Activated CD4-positive, alpha-beta T cell treated with anti-CD3 and anti-CD28 coated beads, Interleukin-2, amount 50 U/mL, for 16 hours (primary cell): ENCODE measurements at places on chromosomes 2 and 18.

GRCh38 chr2:11995456-11995855 lies 249.0 kb downstream of the LPIN1 start:
- no peak for DNase-seq

DNA sequence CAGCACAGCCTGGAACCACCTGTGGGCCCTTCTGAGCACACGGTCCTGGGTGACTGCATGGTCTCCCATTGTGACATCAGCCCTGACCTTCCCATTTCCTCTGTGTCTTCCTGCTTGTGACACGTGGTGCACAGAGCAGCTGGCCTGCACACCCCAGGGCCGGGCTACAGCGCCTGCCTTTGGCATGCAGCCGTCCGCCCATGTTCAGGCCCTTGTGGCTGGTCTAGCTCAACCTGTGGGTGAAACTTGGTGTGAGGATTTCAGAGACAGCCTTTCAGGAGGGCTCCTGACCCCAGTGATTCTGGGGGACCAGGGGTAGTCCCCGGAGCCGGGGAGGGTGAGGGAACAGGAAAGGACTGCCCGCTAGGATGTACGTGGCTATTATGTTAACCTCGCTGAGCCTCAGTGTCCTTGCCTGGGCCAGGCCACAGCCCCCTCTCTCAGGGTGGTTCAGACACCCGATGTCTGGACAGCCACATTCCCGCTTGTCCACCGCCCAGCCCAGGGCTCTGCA lies 284.8 kb upstream of the HS6ST1 start:
- no peak for DNase-seq

DNA sequence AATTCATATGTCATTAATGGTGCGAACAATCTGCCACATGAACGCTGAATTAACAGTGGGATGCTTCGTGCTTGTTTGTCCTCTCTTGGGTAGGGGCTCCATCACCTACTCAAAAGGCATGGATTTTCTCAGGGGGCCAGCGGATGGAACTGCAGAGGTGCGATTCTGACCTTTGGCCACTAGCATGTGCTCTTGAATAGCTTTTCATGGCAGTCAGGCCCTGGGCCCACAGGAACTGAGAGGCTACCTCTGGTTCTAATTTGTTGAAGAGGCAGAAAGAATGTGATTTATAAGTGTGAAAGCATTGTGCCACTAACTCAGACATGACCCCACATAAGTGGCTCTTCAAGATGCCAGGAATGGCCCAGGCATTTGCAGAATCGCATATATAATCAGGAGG lies 283.2 kb downstream of the INSIG2 start:
- peak; percentile 5 for DNase-seq

DNA sequence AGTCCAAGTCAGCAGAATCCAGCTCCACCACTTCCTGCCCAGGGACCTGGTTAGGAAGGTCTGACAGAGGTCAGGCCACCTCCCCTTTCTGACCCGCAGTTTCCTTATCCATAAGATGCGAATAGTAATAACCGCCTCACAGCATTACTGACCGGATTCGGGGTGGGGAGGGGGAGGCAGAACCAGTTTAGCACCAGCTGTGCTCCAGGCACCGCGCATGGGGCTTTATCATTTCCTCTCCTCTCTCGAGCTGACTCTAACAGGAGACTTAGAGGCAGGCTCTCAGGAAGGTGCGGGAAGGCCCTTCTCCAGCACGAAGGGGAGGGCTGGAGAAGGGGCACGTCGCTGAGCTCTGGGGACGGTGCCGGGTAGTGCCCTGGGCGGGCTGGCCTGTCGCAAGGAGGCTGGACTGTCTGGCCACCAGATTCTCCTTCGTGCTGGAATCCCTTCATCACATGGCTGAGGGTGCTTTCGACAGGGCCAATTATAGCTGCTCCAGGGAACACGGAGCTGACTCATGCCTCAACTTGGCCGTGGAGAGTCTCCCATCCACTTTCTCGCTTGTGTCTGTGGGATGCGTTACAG lies 5.7 kb downstream of the EHD3 start:
- no peak for DNase-seq

GRCh38 chr18:13441736-13442135 lies 223.2 kb downstream of the LDLRAD4 start:
- DNase-seq, result no peak

- no peak for DNase-seq
Observed at GRCh38 chr18:23825978-23826405, 136.7 kb downstream of the LAMA3 start.

GRCh38 chr2:145572238-145572637 lies 1052.3 kb upstream of the ZEB2 start:
- DNase-seq, result no peak

GRCh38 chr18:57863706-57864105 lies 60.6 kb upstream of the ATP8B1 start:
- DNase-seq, result no peak

GRCh38 chr2:233325256-233325655 lies 17.6 kb downstream of the SAG start:
- DNase-seq, result no peak

- DNase-seq, result no peak
Observed at GRCh38 chr2:162579169-162579568, 235.2 kb downstream of the GCA start.

- DNase-seq, result no peak
Observed at GRCh38 chr2:176380341-176380740, 111.1 kb downstream of the MTX2 start.

GRCh38 chr2:188134241-188134640 lies 157.4 kb upstream of the GULP1 start:
- DNase-seq, result no peak

- no peak for DNase-seq
Observed at GRCh38 chr2:239149501-239149900, 251.3 kb downstream of the HDAC4 start.

DNA sequence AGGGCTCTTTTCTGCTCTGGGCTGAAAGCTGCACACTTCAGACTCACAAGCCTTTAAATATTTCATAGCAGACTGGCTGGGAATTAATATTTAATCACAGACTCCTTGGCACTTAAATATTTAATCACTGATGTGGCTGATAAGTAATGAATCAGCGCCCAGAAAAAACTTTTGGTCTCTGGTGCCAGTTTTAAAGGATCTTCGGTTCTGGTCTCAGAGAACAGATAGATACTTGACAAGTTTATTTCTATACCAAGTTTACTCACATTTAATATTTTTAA lies 201.2 kb downstream of the MYCN start:
- DNase-seq, result no peak

- DNase-seq, result no peak
Observed at GRCh38 chr2:160076241-160076640, 13.8 kb upstream of the PLA2R1 start.

DNA sequence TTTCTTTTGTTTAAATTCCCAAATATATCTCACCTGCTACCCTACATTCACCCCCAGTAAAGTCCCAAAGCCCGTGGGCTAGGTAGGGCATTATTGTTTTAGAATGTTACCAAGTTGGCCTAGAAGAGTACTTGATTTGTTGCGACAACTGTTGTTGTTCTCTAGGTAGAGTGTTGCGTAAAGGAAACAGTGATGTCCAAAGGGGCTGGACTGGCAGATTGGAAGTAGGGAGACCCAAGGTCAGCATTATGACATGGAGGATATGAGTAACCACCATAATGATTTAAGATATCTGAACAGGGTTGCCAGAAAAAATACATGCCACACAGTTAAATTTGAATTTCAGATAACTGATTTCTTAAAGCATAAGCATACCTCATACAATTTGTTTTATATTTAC lies 39.2 kb downstream of the SCN1A start:
- DNase-seq, result no peak

- DNase-seq, result no peak
Observed at GRCh38 chr2:55901941-55902340, 21.6 kb downstream of the EFEMP1 start.

DNA sequence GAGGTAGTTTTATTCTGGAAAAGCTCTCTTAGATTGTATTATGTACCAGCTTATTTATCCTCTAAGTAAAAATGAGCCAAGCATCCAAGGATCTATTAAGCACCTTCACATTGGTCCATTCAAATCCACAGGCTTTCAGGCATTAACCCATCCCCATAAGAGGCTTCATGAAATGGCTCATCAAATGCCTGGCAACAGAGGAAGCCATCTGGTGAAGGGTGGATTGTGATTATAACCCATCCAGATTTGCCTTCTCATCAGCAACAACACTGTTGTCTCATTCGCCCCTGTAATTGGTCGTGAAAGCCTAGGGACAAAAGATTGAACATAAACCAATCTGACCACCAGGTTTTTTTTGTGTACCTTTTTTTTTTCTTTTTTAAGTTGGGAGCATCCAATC lies 134.3 kb upstream of the TACR1 start:
- no peak for DNase-seq

DNA sequence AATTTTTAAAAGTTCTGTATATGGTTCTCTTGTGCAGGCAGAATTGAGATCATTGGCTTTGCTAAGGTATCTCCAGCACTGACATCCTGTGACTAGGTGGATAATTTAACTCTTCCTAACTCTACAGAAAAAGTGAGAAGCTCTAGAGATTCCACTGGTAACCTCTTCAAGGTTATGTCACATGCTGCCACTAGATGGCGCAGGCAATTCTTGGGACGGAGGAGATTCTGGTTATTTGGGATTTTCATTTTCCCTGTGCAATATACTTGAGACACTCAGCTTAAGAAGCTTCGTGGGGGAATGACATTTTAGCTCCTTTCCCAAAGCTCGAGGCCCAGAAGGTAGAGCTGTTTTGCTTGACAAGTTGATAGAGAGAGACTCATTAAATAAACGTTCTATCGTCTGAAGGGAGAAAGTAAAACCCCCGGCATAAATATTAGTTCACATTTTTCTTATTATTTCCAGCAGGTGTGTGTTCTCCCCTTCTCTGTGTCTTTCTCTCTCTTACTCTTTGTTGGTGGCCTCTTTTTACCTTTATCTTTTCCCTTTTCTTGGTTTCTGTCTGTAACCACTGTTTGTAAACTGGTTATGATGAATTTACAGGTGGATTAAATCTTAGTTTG lies 26.6 kb upstream of the LANCL1 start:
- DNase-seq, result peak; percentile 21
